ENCODE measurements at places on chromosomes 12 and 14.

DNA sequence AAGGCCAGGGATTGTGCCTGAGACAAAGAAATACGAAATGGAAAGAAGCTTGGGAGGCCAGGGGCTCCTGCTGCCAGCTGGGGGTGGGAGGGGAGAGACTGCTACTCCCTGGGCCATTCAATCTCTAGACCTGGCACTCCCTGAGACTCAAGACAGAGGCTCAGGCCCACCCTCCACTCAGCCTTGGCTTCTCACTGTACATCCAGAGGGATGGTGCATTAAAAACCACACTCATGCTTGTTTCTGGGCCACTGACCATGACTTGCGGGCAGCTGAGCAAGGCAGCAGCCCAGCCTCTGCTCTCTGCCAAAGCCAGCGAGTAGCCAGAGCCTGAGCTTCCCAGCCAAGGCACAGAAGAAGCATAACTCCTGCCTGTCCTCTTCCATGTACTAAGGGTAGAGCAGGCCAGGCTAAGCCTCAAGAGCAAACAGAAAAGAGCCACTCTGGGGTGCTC lies 41.5 kb downstream of the PITPNM2 start:
- DNase-seq, result no peak

- DNase-seq, result no peak
These were observed 19.0 kb upstream of the C14orf180 start for GRCh38 chr14:104560586-104560945.

DNA sequence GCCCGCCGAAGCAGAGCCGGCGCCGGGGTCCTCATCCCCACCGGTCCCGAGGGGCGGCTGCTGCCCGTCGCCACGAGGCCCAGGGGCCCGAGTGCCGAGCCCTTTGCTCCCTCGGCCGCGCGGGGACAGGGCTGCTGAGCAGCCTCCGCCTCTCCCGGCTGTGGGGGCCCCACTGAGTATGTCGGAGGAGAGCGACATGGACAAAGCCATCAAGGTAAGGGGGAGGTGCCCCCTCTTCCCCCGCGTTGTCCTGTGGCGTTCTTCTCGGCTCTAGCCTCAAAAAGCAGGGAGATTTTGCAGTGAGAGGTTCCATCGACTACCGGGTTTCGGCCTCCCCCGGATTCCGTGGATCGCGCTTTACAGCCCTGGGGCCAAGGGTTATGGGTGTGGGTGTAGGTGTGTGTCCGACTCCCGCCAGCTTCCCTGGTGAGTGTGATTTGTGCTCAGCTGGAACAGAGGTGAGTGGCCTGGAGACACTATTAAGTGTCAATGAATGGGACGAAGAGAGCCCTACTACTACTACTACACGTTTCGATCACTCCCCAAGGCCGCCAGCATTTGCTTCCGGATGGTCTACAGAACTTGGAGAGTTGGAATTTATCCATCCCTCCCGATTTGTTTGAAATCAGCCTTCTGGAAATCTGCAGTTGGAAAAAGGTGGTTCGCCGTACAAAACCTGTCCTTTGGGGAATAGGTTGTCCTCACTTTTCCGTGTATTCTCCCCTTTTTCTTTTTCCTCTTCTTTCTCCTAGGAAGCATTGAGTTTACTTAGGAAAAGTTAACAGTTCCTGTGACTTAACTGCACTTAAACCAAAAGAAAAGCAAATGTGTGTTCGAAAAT lies 748 bp downstream of the MAPKAPK5 start:
- no peak for DNase-seq

GRCh38 chr14:91582761-91583160 lies 72.7 kb upstream of the PPP4R3A start:
- no peak for DNase-seq

GRCh38 chr12:13369474-13370056 lies 173.0 kb downstream of the EMP1 start:
- DNase-seq, result no peak

DNA sequence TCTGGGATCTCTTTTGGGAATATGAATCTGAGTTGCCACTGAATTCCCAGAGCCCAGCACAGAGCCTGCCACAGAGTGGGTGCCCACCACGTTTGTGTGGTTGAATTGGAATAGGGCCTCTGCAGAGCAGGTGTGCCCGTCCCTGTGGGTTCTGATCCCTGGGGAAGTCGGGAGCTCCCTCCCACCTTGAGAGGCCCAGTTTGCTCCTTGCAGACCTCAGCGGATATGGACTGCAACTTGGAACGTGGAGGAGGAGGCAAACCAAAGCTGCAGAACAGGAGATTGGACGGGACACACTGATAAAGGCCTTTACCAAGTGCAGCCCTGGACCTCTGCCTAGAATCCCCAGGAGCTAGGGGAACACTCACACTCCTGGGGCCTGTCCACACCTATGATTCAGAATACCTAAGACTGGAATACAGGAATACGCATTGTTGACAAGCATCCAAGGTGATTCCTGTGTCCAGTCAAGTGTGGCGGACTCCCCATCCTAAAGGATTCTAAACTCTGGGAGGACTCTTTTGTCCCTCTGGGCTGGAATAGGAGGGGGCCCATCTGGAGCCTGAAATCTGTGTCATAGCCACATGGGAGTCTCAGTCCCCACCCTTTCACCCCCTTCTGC lies 2.4 kb downstream of the KRT76 start:
- peak; percentile 10 for DNase-seq

DNA sequence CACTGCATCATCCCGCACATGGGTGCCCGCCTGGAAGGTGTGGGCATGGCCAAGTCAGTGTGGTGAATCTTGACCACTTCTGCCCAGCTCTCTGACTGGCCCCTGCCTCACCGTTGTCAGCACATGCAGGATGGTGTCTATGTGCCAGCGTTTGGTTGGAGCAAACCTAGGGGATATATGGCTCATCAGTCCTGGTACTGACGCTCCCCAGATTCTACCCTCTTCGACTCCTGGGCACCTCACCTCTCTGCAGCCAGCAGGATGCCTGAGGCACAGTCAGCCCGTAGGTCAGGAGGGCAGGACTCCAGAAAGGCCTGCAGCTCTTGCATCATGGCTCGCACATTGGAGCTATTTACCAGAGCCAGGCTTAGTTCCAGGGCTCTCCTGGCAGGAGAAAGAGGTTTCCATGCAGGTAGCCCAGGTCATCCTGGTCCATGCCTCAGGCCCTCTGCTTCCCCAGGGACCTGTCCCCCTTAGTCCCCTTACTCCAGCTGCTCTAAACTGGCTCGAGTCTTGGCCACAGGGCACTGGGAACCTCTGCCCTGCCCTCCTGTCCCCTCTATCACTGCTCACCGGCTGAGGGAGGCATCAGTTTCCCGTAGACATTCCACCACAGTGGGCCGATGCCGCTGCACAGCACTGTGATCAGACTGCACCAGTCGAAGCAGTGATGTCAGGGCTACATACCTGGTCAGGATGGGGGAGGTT lies 4.0 kb downstream of the AP1G2 start:
- DNase-seq, result no peak

- no peak for DNase-seq
These were observed 181.0 kb upstream of the GRIP1 start for GRCh38 chr12:66859751-66860440.
